C1 segment of cervical spinal cord (tissue), 14 donors: ENCODE measurements at places on chromosomes 1 and 21.

- no peak for DNase-seq
These were observed 49.4 kb downstream of the SYDE2 start for GRCh38 chr1:85151446-85151845.

DNA sequence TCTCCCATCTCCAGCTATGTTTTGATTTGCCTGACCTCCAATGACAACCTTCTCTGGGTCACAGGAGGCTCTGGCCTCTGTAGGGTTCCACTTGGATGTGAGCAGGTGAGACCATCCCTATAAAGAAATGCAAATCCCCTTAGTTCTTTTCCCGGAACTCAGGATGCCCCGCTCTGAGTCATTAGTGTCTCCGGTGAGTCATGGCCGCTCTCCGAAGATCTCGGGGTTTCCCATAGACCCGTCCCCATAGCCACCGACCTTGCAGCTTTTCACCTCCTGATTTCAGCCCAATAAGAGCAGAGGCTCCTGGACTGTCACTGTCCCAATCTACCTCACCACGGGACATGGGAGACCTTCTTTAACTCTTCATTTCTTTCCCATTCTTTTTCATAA is 98.2 kb downstream of the PGBD5 start:
- DNase-seq, result no peak

DNA sequence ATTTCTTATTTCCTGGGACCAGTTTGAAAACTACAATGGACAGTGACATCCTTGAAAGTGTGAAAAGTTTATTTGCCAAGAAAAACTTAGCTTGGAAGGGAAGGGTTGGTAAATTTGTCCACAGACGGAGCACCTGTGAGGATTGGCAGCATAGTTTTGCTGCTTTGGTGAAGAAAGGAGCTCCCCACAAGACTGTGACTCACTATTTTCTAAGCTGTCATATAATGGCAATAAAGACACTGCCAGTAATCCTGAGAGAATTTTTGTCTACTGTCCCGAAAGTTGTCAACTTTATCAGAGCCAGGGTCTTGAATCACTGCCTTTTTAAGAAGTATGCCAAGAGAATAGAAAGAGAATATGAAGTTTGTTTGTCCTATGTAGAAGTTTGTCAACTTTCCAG is 230.8 kb downstream of the NEGR1 start:
- no peak for DNase-seq

- no peak for DNase-seq
These were observed 16.4 kb downstream of the ECHDC2 start for GRCh38 chr1:52904927-52905698.

DNA sequence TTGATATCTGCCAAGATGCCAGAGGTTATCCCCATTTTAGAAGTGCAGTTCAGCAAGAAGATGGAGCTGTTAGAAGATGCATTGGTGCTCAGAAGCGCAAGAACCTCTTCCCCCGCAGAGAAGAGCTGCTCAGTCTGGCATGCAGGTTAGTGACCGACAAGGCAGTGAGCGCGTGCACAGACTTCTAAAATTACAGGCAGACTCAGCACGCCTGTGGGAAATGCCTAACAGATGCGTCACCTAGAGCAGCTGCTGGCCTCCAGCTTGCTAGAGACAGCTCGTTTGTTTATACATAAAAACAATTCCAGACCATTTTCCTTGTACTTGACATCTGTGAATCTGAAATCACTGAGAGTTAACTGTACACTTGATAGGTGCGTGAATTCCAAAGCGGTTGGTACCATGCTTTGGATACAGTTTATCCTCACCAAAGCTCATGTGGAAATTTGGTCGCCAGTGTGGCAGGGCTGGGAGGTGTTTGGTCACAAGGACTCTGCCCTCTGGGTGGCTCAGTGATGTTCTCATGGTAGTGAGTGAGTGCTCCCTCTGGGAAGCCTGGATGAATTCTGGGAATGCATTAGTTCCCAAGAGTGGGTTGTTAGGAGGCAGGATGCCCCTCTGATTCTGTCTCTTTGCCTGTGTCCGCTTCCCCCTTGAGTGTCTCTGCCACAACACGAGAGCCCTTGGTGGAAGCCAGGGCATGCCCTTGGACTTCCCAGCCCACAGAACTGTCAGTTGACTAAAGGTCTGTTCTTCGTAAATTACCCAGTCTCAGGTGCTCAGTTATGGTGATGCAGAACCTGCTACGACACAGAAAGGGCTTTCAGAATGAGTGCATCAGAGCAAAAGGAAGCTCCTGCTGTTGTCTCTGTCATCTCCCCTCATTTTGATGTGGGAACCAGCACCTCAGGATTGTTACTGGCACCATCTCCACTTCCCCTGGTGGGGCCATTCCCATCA is 24.4 kb downstream of the SNAP47 start:
- DNase-seq, result no peak

- no peak for DNase-seq
These were observed 26.1 kb upstream of the CLSTN1 start for GRCh38 chr1:9849691-9850441.

DNA sequence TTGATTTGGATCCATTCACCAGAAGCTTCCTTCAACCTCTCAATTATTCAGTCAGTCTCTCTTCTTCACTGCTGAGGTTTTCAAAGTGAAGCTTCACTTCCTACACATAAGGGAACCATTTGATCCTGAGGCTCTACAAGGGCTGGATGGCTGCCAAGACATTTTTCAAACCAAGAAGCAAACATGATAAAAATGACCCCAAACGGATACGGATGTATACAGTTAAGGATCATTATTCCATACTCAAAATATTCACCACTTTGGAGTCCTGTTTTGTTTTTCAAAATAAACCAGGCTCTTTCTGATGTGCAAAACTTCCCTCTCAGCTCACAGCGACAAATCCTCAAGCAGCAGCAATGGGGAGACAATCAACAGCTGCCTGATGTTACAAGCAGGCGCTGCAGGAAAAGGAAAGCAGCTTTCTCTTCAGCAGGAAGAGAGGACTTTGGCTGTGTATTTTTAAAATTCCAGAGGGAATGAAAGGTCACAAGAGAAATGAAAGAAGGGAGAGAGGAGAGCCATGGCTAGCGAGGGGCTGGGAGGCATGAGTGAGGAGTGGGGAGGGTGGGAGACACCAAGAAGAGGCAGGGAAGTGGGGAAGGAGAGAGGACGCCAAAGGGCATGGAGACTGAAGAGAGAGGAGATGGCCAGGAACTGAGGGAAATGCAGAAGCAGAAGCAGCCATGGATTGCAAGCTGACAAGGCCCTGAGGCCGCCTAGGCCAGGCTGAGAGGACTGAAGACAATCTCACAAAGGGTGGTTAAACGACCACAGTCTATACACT is 145.4 kb downstream of the SLC45A1 start:
- no peak for DNase-seq

- no peak for DNase-seq
These were observed 146.2 kb upstream of the NFIA start for GRCh38 chr1:60936163-60936562.

GRCh38 chr1:222047366-222047765 is 305.5 kb upstream of the DUSP10 start:
- DNase-seq, result no peak

GRCh38 chr1:16614361-16615252 is 1.2 kb upstream of the NBPF1 start:
- DNase-seq, result no peak

DNA sequence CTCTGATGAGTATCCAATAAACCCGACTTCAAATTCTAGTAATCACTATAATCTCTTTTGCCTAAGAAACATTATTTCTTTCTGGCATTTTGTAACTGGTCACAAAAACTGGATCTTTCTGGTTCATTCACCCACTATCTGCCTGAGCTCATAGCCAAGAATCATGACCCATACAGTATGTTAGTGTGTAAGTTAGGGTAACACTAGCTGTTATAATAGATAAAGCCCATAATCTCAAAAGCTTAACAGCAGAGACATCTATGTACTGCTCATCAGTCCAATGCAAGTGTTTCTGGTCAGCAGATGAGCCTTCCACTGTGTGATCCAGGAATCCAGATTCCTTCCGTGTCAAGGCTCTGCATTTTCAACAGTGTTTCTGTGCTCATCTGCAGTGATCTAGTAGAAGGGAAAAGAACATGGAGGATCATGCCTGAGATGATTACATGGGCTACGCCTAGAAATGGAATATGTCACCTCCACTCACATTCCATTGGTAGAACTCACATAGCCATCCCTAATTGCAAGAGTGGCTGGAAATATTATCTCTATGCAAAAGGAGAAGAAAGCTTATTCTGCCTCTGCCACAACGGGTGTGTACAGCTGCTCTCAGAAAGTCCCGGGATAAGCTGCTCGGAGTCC is 27.7 kb downstream of the RRAGC start:
- DNase-seq, result no peak

DNA sequence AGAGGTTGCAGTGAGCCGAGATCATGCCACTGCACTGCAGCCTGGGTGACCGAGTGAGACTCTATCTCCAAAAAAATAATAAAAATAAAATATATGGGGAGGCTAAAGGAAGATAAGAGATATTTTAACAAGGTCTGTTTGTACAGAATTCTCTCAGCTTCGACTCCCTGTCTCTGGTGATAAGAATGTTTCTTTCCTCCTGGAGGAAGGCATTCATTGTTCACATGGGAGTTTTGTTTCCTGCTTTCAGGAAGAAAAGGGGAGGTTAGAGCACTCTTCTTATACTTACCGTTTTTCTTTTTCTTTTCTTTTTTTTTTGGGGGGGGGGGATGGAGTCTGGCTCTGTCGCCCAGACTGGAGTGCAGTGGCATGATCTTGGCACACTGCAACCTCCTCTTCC is 2.0 kb upstream of the NAXE start:
- no peak for DNase-seq

- DNase-seq, result no peak
These were observed 49.8 kb downstream of the CDKN2C start for GRCh38 chr1:51019811-51020210.

DNA sequence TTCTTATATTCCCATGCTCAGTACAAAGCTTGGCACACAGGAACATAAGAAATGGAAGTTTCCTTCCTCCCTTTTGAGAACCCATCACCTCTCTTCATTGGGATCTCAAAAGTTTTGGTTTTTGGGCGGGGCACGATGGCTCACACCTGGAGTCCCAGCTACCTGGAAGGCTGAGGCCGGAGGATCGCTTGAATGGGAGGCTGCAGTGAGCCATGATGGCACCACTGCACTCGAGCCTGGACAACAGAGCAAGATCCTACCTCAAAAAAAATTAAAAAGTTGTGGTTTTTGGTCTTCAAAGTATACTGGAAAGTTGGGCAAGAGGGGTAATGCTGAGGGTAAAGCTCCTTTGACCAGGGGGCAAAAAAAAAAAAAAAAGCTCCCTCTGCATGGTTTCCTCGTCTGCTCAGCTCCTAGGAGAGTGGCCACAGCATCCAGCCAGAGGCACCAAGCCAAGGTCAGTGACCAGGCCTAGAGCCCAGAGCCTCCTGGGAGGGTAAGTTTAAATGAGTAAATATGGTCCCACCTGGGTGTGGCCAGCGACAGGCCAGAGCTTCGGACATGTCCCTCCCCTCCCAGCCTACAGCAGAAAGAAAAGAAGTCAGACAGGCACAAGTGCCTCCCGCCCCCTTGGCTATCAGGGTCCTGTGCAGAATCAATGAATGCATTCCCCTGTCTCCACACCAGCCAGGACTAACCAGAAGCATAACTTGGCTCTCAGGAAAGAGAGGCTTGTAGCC is 5.0 kb downstream of the MEF2D start:
- DNase-seq, result no peak
